SIG-M5 (cell line): ENCODE measurements at places on chromosomes 3 and 15.

- DNase-seq, result no peak
These were observed 116.3 kb downstream of the PDZRN3 start for GRCh38 chr3:73508330-73508954.

GRCh38 chr15:74552773-74553441 is 11.9 kb downstream of the ARID3B start:
- DNase-seq, result no peak

DNA sequence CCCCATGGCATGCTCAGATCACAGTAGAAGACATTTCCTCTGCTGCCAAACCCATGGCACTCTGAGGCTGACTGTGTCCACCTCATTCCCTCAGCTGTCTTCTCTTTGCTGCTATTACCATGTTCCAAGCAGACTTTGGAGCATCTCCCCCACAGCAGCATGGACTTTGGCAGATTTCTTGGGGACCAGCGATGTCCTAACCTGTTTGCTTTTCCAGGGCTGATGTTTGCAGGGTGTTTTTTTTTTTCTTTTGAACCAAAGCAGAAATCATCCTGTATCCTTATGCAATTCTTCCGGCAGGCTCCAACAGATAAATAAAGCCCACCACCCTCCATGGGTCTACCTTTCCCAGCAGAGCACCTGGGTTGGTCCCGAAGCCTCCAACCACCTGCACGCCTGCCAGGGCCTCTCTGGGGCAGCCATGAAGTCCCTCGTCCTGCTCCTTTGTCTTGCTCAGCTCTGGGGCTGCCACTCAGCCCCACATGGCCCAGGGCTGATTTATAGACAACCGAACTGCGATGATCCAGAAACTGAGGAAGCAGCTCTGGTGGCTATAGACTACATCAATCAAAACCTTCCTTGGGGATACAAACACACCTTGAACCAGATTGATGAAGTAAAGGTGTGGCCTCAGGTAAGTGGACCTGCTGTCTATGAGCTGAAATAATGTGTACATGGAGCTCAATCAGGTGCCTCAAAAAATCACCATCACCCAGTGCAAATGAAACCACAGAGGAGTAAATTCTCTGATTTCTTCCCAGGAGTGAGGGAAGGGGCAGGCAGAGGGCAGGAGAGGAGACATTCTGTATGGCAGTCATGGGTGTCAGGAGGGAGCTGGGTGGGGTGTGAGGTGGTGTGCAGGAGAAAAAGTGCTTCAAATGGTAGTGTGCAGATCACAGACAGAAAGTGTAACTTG is at the start of gene AHSG:
AHSG (plus strand) TSS at position 340 of the 916 bp plus-strand sequence; CDS start at position 422, 82 bp downstream.
- no peak for DNase-seq

GRCh38 chr3:194102436-194102835 is 33.5 kb upstream of the HES1 start:
- DNase-seq, result no peak

DNA sequence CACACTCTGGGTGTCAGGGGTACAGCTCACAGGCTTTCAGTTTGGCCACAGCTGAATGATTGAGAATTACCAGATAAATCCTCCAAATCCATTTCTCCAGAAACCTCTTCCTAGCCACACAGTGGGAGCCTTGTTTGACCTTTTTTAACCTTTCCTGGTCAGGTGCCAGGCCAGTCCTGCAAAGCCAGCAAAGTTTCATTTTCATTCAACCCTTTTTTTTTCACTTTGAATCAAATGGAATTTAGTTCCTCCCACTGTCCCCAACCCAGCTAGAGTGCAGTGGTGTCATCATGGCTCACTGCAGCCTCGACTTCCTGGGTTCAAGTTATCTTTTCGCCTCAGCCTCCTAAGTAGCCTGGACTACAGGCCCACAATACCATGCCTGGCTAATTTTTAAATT is 67.8 kb downstream of the NSUN3 start:
- DNase-seq, result no peak

DNA sequence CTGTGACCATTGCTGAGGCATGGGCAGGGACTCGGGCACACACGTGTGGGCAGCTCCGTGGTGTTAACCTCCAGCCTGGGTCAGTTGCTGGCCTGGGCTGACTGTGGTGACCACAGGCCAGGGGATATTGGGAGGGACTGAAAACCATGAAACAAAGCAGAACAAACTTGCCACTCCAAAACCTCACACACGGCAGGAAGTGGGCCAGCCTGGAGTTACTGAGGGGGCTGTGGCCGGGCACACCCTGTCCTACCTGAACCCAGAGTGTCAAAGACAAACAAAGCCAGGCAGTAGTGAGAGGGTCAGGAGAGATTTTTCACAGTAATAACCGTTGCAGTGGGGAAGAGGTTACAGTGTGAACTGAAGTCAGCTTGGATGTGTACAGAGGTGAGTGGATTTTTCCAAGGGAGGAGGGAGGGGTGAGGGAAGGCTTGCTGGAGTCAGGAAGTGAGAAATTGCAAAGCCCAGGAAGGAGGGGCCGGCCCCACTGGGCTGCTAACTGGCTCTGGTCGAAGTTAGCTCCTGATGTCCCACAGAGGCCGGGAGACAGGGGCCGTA is 40.0 kb upstream of the ATP10A start:
- no peak for DNase-seq

- DNase-seq, result no peak
These were observed 146.2 kb upstream of the PTPRG start for GRCh38 chr3:61415201-61415600.

- no peak for DNase-seq
These were observed 22.4 kb upstream of the SMAD6 start for GRCh38 chr15:66679657-66680108.

GRCh38 chr3:119205685-119206084 is 32.3 kb downstream of the UPK1B start:
- DNase-seq, result no peak

DNA sequence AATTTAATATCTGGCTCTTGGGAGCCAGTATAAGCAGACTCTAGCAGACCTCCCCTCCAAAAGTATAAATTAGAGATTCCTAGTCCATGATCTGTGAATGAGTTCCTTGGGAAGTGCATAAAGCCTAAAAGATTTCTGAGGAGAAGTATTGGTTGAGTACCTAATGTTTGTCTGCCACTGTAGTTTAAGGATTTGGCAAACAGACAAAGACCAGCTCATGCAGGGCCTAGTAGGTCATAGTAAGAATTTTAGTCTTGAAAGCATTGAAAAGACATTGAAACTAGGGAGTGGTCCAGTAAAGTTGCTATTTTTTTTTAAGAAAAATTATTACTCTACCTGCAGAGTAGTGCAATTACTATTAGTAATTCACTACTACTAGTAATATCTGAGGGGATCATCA is 67.5 kb downstream of the SPRED1 start:
- DNase-seq, result no peak

DNA sequence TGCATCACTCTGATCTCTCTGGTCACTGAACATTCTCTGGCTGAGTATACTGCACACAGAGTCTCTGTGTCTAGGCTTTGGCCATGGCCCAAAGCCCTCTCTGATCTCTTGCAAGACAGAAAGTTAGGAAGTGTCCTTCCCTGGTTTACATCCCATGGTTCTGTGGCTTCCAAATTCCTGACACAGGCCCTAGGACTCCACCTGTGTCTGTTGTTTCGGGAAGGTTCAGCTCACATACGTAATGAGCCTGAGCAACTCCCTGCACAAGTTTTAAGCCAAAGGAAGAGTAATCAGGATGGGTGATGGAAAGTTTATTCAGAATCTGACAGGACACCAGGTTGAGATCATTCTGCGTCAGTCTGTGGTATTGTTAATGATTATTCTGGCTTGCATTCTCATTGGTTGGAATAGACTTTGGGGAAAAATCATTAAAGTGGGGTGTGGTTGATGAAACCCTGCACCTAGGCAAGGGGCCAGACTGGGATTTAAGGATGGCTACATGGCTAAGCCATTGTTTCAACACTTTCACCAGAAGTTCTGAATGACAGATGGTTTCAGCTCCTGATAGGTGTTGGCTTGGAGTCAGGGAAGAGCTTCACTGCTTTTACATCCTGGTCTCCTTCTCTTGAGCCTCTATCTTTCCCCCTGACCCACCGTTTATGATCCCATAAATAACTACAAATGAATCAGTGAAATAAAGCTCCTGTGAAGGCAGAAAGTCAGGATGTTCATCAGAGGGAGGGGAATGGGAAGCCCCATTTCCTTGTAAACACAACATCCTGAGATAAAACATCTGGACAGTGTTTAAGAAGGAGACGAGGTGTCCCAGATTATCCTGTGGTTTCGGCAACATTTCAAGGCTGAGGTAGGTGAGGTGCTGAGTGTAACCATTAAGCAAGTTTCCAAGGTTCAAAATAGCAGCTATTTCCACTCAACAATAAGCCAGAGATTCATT is 14.1 kb downstream of the LCMT2 start:
- no peak for DNase-seq

DNA sequence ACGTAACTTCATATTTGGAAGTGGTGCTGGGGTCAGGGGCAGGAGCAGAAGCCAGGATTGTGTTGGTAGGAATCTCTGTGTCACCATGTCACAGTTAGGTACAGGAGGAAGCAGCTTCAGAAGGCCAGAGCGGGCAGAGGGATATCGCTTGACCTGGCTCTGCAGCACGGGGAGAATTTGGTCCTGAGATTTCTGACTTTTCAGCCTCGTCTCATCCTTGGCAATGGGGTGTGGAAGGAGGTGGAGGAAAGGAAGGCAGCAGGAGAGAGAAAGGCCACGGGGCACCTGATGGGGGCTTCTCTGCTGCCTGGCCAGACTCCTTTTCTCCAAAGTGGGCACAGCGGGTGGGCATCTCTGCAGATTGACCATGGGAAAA is 564 bp downstream of the IL16 start:
- DNase-seq, result no peak

DNA sequence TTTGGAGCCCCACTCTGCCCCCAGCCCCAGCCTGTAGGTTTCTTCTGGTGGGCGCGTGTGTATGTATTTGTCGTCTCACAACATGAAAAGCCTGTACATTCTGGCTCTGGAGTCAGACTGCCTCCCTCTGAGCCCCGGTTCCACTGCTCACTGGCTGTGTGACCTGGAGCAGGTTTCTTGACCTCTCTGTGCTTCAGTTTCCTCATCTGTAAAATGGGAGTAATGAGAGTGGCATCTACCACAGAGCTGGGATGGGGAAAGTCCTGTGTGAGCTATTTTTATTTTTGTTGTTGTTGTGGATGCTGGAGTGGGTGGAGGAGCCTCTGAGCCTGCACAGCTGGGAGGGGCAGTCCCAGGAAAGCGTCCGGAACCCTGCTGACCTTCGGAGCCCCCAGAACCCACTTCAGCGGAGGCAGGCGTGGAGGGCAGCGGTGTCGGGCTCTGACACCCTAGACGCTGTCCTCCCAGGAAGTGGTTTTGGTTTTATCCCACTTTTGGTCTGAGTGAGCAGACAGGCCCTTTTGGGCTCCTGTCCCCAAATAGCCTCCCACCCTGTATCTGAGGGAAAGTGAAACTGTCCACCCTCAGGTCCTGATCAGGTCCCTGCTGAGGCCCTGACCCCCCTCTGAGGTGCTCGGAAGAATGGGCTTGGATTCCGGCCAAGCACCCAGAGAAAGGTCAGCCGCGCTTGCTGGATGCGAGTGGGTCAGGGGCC is 103.5 kb downstream of the CHSY1 start:
- no peak for DNase-seq

DNA sequence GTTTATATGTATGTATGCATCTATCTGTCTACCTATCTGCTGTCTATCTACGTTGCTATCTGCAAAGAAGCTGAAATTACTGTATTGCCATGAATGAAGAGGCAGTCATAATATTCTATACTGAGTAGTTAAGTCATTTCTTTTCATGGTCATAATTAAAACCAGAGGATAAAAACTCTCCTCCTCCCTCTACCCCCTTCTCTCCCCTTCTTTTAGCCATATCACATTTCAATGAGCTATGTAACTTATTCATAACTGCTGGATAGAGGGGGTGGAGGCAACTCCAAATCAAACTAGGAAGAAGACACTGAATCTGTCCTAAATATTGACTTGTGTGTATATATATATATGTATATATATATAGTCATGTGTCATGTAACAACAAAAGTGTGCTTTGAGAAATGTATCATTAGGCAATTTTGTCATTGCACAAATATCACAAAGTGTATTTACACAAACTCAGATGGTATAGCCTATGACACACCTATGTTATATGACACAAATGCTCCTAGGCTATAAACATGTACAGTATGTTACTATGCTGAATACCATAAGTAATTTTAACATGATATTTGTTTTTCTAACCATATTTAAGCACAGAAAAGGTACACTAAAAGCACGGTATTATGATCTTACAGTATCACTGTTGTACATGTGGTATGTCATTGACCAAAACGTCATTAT is 229.7 kb upstream of the KCNMB2 start:
- DNase-seq, result no peak

GRCh38 chr3:63727233-63727632 is 74.8 kb downstream of the SNTN start:
- no peak for DNase-seq

- DNase-seq, result no peak
These were observed 44.3 kb upstream of the ATP2B2 start for GRCh38 chr3:10549617-10550230.

DNA sequence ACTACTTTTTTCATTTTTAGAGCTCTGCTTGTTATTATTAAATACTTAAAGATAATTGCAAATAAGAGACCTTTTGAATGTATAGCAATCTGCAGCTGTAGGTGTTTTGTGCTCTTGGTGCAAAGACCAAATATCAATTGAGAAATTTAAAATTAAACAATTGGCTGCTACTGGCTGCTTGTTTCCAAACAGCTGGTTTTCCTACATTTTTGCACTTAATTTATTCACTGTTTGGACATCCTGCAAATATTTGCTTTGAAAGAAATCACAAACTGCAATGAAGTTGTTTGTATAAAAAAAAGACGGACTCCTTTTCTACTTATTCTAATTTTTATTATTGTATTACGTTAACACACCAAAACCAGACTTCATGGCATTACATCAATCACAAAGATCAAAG is 35.6 kb downstream of the MED12L start:
- DNase-seq, result no peak

DNA sequence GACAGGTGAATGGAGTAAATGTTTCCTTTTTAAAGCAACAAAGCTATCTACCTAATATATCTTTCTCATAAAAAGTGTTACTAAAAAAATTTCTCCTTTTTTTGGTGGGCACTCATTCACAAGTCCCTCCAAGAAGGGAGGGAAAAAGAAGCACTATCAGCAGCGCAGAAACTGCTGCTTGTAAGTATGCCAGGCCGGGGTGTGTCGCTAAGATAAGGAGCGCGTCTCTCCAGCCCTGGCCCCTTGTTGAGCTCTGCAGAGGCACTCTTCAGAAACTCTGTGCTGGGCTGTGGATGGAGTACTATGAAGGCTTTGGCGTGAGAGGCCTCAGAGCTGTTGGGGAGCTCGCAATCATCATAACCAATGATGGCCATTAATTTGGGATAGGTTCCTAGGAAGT is 49.1 kb downstream of the ZDHHC3 start:
- DNase-seq, result no peak
